ENCODE measurements at places on chromosomes 3 and 15. TPM values are rescaled to one million over a fixed set of nuclear protein-coding genes. Genes with fewer than 3 reads are reported as not detected.

- H3K4me1 ChIP-seq: peaks cover 7% of the 10 kb centered on the region
- peaks cover 7% of the 10 kb centered on the region for H3K27me3 ChIP-seq
- H3K36me3 ChIP-seq: no peaks in the 10 kb centered on the region
- H3K4me3 ChIP-seq: no peak overlapping the region
Observed at GRCh38 chr3:15164340-15164739, 41.7 kb upstream of the CAPN7 start.

The ITPKA gene
- total RNA-seq: 0.24 TPM

The CFAP20DC gene
- total RNA-seq: 1.5 TPM

DNA sequence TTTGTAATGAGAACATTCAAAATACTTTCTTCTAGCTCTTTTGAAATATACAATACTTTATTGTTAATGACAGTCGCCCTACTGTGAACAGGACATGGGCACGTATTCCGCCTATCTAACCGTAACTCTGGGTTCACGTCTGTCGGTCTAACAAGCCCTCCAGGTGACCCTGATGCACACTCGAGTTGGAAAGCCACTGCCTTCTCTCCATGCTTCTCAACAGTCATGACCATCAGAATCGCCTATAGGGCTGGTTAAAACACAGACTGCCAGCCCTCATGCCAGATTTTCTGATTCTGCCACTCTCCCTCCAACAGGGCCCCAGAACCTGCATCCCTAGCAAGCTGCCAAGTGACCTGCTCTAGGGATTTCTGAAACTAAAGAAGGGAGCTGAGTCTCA is 140.2 kb downstream of the FOXP1 start:
- peaks cover 95% of the 10 kb centered on the region for H3K4me1 ChIP-seq
- H3K4me3 ChIP-seq: peak overlapping the region; percentile 76

- no peaks in the 10 kb centered on the region for H3K27me3 ChIP-seq
- H3K4me3 ChIP-seq: no peak overlapping the region
- H3K27ac ChIP-seq: peak overlapping the region; percentile 44
- peaks cover 20% of the 10 kb centered on the region for H3K4me1 ChIP-seq
- no peak for DNase-seq
Observed at GRCh38 chr15:73940061-73940981, 14.1 kb downstream of the LOXL1 start.

The KIF15 gene
- total RNA-seq: 62.2 TPM

- H3K4me3 ChIP-seq: no peak overlapping the region
- no peak overlapping the region for H3K27ac ChIP-seq
- no peak for DNase-seq
- no peaks in the 10 kb centered on the region for H3K27me3 ChIP-seq
- H3K36me3 ChIP-seq: peaks cover 35% of the 10 kb centered on the region
Observed at GRCh38 chr15:55195996-55196395, 745 bp downstream of the RSL24D1 start.

- H3K4me3 ChIP-seq: no peak overlapping the region
- DNase-seq: no peak
- peaks cover 3% of the 10 kb centered on the region for H3K27me3 ChIP-seq
- H3K4me1 ChIP-seq: no peaks in the 10 kb centered on the region
Observed at GRCh38 chr15:91980502-91981267, 127.2 kb downstream of the SLCO3A1 start.

- no peak overlapping the region for H3K27ac ChIP-seq
- no peak for DNase-seq
- H3K4me1 ChIP-seq: no peaks in the 10 kb centered on the region
Observed at GRCh38 chr3:66031102-66031698, 7.5 kb downstream of the MAGI1 start.

- H3K4me1 ChIP-seq: peaks cover 24% of the 10 kb centered on the region
- no peak for DNase-seq
Observed at GRCh38 chr3:33083958-33084357, 13.0 kb downstream of the GLB1 start.

The IMPG2 gene
- total RNA-seq: 0.29 TPM

- no peak overlapping the region for H3K4me3 ChIP-seq
- H3K4me1 ChIP-seq: peaks cover 9% of the 10 kb centered on the region
- peaks cover 3% of the 10 kb centered on the region for H3K27me3 ChIP-seq
- no peak for DNase-seq
Observed at GRCh38 chr3:45575386-45575923, 19.1 kb upstream of the LIMD1 start.

GRCh38 chr3:15023719-15024118 is 41.4 kb downstream of the MRPS25 start:
- peaks cover 54% of the 10 kb centered on the region for H3K36me3 ChIP-seq
- H3K27me3 ChIP-seq: no peaks in the 10 kb centered on the region
- H3K4me3 ChIP-seq: no peak overlapping the region
- no peak for DNase-seq
- no peak overlapping the region for H3K27ac ChIP-seq
- peaks cover 8% of the 10 kb centered on the region for H3K4me1 ChIP-seq

The ACTC1 gene
- not detected for total RNA-seq

The SEC22C gene
- total RNA-seq: 51.4 TPM

The GOLGA8G gene
- not detected for total RNA-seq

The UBAP1L gene
- total RNA-seq: 4.2 TPM

DNA sequence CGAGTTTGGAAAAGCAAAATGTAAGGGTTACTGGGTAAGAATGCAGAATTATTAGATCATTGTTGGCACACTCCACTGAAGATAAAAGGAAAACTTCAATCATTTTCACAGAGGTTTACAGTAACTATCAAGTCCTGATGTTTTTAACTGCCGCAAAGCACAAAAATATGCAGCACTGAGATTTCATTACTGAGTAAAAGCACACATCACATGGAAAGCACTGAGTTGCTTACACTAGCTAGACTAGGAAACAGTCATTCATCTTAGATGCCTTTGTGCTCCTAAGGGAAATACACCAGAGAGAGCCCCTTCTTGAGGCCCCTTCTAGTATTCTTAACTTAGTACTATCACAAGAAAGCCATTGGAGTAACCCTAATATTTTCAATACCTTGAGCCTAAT is 11.8 kb upstream of the P2RY1 start:
- H3K27ac ChIP-seq: no peak overlapping the region
- H3K36me3 ChIP-seq: no peaks in the 10 kb centered on the region
- no peak for DNase-seq
- H3K27me3 ChIP-seq: peaks cover 4% of the 10 kb centered on the region

GRCh38 chr3:33645060-33645647 is 72.9 kb downstream of the CLASP2 start:
- H3K4me3 ChIP-seq: peak overlapping the region; percentile 27
- H3K4me1 ChIP-seq: peaks cover 10% of the 10 kb centered on the region
- H3K27ac ChIP-seq: no peak overlapping the region
- peaks cover 3% of the 10 kb centered on the region for H3K36me3 ChIP-seq
- no peaks in the 10 kb centered on the region for H3K27me3 ChIP-seq

The CDCP1 gene
- 17.7 TPM for total RNA-seq

The ERICH6 gene
- 0.21 TPM for total RNA-seq

The CLDN18 gene
- total RNA-seq: not detected

GRCh38 chr3:10583798-10584708 is 78.7 kb upstream of the ATP2B2 start:
- no peaks in the 10 kb centered on the region for H3K36me3 ChIP-seq
- H3K4me1 ChIP-seq: no peaks in the 10 kb centered on the region
- no peak overlapping the region for H3K4me3 ChIP-seq
- peaks cover 28% of the 10 kb centered on the region for H3K27me3 ChIP-seq
- H3K27ac ChIP-seq: no peak overlapping the region
- DNase-seq: no peak

DNA sequence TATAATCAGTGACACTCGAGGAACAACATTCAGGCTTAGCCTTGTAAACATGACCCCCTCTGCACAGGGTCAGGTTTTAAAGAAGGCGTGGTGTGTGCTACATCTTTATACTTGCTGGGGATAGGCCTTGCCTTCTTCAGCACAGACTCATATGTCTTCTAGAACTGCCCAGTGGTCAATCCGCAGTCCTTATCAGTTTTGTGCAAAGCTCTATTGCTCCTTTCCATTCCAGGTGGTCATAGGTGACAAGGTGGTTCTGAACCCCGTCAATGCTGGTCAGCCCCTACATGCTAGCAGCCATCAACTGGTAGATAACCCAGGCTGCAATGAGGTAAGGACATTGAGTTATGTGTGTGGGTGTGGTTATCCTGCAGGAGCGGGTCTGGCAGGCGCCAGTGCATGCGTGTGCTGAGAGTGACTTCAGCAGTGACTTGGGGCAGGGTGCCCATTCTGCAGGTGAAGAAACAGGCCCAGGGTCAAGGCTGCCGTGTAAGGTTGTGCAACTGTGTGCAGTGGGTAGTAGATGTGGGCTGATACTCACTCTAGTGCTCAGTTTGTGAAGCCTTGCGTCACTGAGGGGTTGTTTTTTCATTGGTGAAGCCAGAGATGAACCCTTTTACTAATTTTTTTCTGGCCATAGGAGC is 150.9 kb downstream of the ITPR1 start:
- H3K27ac ChIP-seq: no peak overlapping the region
- H3K4me1 ChIP-seq: peaks cover 26% of the 10 kb centered on the region
- H3K36me3 ChIP-seq: peaks cover 25% of the 10 kb centered on the region

GRCh38 chr3:100299016-100299415 is 35.5 kb upstream of the NIT2 start:
- no peak overlapping the region for H3K4me3 ChIP-seq
- peaks cover 18% of the 10 kb centered on the region for H3K36me3 ChIP-seq
- H3K4me1 ChIP-seq: no peaks in the 10 kb centered on the region
- no peak overlapping the region for H3K27ac ChIP-seq
- no peak for DNase-seq

GRCh38 chr3:64143409-64144130 is 81.7 kb downstream of the PRICKLE2 start:
- no peaks in the 10 kb centered on the region for H3K27me3 ChIP-seq
- no peak for DNase-seq
- no peaks in the 10 kb centered on the region for H3K4me1 ChIP-seq
- H3K4me3 ChIP-seq: no peak overlapping the region

DNA sequence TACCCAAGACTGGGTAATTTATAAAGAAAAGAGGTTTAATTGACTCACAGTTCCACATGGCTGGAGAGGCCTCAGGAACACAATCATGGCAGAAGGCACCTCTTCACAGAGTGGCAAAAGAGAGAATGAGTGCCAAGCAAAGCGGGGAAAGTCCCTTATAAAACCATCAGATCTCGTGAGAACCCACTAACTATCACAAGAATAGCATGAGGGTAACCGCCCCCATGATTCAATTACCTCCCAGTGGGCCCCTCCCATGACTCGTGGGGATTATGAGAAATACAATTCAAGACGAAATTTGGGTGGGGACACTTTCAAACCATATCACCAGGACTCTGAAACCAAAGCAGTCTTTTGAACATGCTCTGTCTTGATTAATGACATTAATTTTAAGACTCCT is 7.0 kb downstream of the RTP3 start:
- peak; percentile 21 for DNase-seq
- no peak overlapping the region for H3K4me3 ChIP-seq
- no peak overlapping the region for H3K27ac ChIP-seq
- peaks cover 10% of the 10 kb centered on the region for H3K27me3 ChIP-seq
- peaks cover 13% of the 10 kb centered on the region for H3K4me1 ChIP-seq
- no peaks in the 10 kb centered on the region for H3K36me3 ChIP-seq

GRCh38 chr15:65595960-65596359 is 15.0 kb downstream of the INTS14 start:
- H3K4me3 ChIP-seq: no peak overlapping the region
- peak; percentile 30 for DNase-seq
- H3K27me3 ChIP-seq: no peaks in the 10 kb centered on the region
- H3K4me1 ChIP-seq: peaks cover 7% of the 10 kb centered on the region
- H3K27ac ChIP-seq: no peak overlapping the region
- peaks cover 41% of the 10 kb centered on the region for H3K36me3 ChIP-seq

DNA sequence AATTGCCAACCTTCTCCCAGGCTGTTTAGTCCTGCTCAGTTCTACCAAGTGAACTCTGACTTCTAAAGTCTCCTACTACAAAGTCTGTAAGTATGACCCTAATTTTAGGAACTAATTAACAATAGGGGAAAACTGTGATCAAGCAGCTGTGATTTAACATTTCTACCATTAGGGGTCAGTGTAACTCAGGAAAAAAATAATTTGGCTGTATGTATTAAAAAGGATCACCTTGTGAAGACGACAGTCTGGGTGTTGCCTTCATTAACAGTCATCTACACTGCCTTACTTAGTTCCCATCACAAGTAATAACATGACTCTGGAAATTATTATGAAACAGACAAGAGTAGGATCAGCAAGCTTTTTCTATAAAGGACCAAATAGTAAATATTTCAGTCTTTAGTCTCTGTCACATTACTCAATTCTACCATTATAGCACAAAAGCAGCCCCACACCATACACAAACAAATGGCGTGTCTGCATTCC is 4.2 kb upstream of the NPHP3 start:
- no peak for DNase-seq
- H3K27me3 ChIP-seq: peaks cover 18% of the 10 kb centered on the region
- no peaks in the 10 kb centered on the region for H3K36me3 ChIP-seq
- no peak overlapping the region for H3K27ac ChIP-seq
- H3K4me1 ChIP-seq: peaks cover 11% of the 10 kb centered on the region

DNA sequence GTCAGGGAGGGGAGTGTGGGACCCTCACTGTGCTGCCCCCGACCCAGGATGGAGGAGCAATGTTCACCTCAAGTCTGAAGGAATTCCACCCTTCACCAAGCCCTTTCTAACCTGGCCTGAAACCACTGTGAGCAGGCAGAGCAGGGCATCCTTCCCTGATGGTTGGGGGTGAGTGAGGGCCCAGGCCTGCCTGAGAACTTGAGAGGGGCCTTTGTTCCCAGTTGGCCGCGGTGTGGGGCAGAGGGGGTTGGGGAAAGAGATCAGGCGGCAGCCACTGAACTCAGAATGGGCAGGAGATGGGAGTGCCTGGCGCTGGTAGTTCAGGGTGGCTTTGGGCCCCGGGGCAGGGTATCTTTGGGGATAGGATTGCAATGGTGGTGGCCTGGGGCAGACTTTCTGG is 103.5 kb upstream of the RPL32 start:
- no peak overlapping the region for H3K4me3 ChIP-seq
- H3K27ac ChIP-seq: no peak overlapping the region
- DNase-seq: no peak
- H3K27me3 ChIP-seq: no peaks in the 10 kb centered on the region
